Stimulated activated CD4-positive, alpha-beta T cell treated with anti-CD3 and anti-CD28 coated beads, TNF-alpha, amount 100 ng/mL, for 24 hours (primary cell): ENCODE measurements at places on chromosomes 2 and 18.

DNA sequence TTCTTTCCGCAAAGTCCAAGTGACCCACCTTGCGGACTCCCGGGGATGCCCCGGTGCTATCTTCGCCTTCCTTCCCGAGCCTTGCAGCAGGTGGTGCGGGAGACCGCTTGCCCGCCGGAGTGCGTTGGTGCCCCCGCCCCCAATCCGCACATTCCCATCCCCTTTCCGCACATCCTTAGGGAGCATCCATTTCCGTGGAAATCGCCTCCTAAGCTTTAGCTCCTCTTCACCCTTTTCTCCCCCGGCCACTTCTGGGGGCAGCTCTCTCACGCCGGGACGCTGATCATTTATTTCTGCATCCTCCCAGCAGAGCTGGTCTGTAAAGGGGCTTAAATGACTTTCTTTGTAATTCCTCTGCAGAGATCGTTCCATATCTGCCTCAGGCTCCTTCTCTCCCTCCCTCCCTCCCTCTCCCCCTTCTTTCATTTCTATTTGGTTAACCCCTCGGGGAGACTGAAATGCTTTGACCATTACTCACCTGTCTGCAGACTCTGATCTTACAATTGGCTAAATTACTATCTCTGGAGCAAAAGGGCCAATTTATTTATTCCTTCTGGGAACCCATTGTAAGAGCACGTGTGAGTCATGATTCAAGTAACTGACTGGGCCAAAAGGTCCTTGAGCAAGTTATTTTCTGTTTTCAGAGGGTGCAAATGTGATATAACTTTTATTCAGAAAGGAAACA, 1.3 kb upstream of the LYPD1 start:
- DNase-seq: no peak

- DNase-seq: no peak
Measured at GRCh38 chr18:78768221-78768620, 211.4 kb upstream of the SALL3 start.

GRCh38 chr2:239793086-239793485, 232.1 kb downstream of the NDUFA10 start:
- no peak for DNase-seq

DNA sequence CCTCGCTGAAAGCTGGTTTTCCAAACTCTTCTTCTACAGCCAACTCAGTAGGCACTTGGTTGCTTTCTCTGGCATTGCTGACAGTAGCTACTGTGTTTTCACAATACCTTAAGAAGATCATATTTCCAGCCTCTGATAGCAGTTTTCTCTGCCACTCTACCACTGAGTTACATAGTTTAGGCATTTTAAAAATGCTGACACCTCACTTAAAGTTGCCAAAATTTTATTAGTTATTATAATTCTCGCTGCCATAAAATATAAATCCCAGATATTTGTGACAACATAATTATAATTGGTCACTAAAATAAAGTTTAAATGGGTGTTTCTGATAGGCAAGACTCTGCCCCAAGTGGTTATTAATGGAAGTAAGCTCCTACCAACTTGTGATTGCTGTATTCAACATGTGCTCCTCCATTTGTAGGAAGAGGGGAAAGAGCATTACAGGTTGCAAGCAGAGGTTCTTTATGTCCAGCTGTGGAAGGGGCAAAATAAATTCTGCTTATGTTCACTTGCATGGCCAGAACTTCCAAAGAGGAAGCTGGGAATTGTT, 1202.8 kb downstream of the CNTNAP5 start:
- no peak for DNase-seq

DNA sequence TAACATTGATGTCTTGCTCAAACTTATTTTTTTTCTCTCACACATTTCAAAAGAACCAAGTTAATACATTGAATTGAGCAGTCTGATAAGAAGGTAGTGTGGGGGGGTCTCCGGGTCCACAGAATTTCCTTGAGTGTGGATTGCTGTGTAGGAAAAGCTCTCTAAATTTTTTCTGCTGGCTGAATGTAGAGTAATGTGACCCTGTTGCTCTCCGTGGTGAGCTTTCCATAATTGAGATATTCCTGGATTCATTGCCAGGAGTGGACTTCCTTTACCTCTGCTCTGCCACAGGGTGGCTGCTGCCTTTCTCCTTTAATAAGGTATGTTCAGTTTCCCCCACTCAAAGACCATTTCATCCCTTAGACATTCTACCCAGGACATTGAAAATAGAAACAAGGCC, 50.9 kb downstream of the PKP4 start:
- no peak for DNase-seq

- no peak for DNase-seq
Measured at GRCh38 chr18:55317864-55318263, 270.1 kb downstream of the TCF4 start.

- DNase-seq: no peak
Measured at GRCh38 chr18:46372670-46373069, 268.5 kb downstream of the HAUS1 start.

DNA sequence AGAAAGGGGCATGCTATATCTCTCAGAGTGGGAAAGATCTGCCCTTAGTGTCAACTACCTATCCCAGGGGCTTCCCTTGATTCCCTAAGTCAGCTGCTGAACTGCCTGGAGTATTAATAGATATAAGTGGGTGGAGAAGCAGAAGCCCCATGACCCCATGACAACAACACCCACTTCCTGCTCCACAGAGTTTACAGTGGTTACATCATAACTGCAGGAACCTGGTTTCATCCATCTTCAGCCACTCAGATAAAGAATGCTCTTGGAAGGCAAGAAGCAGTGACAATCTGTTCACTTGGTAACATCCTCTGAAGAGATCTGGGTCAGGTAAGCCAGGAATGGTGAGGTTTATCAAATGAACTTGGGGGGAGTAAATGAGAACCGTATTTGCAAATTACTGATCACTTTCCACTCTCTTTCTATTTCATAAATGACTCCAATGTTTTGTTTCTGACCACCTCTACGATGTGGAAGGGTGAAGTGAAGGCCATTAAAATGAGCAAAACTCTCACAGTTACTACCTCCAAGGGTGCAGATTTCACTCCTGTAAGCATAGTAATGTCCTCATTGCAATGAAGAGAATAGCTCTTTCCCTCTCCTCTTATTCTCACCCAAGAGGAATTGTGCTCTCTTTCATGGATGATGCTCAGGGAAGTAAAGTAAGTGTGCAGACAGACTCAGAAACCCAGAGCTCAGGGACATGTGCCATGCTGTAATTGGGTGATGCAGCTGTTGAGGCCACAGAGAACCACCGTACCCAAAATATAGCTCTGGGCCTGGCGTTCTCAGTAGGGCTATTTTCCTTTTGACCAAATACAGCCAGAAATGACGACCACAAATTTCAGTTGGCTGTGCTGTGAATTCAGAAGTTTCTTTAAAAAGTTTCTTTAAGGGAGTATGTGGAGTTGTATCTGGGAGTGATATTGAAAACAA, 192.8 kb upstream of the APCDD1 start:
- DNase-seq: no peak

- no peak for DNase-seq
Measured at GRCh38 chr2:186575302-186575701, 14.6 kb upstream of the ITGAV start.

DNA sequence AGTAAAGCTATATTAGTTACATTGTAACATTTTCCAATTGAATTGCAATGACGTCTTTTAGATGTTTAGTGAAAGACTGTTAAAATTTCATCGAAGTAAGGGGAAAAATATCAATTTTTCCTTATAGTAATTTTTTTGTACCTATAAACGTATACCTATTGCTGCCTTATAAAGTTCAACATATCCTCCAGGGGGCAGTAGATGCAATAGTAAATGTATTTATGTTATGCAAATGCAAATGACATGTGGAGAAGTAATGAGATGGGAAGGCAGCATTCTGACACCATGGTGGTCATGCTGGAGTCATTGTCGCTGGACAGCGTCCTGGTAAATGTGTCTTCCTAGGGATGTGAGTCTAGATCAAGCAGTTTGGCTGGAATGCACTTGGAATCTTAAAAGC, 38.7 kb downstream of the MSTN start:
- no peak for DNase-seq

DNA sequence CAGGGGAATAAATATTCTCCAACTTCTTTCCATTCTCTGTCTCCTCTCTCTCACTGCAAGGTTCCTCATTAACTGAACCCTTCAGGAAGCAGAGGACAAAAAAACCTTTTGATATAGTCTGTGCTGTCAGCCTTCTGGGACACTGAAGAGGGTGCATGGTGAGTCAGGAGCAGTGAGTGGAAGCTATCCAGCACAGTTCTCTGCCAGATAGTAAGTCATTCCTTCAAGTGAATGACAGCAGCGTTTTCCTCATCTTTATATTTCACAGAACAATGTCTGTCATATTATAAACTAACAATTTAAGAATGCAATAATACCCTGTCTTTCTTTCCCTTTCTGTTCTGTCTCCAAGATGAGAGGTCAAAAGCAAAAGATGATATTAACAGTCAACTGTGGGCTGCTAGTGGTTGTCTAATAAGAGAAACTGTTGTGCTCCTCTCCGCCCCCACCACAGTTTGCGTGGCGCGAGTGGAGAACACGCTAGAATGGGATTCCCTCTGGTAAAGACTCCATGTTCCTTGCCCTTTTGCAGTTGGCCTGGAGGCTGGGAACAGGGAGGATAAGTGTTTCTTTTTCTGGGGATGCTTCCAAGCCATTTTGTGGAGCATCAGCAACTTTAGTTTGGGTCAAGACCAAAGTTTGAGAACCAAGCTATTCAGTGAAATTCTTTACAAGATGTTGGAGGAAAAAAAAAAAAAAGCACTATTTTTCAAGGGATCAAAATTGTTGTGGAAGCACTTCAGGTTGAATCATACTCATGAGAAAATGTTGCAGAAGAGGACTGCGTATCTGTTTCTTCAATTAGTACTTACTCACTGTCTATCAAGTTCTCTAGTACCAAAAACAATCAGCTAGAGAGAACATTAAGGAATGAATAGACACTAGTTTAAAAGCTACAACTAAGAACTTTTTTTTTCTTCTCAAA, 430.2 kb downstream of the SETBP1 start:
- no peak for DNase-seq

DNA sequence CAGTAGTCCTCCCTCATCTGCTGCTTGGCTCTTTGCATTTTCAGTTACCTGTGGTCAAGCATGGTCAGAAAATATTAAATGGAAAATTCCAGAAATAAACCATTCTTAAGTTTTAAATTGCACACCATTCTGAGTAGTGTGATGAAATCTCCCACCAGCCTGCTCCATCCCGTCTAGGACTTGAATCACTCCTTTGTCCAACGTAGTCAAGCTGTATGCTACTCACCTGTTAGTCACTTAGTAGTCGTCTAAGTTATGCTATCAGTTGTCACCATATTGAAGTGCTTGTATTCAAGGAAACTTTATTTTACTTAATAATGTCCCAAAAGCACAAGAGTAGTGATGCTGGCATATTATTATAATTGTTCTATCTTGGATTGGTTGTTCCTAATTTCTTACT, 172.5 kb downstream of the FIGN start:
- DNase-seq: no peak

GRCh38 chr2:239472235-239472775, 71.5 kb upstream of the HDAC4 start:
- DNase-seq: no peak

DNA sequence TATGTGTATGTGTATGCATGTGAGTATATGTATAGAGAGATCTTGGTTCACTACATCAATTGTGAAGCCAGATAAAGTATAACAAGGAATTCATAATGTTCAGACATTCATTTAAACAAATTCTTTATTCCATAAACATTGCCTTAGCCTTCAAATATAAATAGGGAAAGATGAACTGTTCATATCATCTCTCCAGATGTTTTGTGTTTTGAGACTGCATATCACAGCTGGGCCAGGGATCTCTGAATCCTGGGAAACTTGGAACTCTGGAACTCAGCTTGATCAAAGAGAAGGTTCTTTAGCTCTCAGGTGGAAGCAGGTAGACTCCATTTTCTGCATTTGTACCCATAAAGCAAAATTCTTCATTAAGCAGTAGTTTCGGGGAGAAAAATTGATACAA, 272.6 kb upstream of the ETAA1 start:
- DNase-seq: no peak

DNA sequence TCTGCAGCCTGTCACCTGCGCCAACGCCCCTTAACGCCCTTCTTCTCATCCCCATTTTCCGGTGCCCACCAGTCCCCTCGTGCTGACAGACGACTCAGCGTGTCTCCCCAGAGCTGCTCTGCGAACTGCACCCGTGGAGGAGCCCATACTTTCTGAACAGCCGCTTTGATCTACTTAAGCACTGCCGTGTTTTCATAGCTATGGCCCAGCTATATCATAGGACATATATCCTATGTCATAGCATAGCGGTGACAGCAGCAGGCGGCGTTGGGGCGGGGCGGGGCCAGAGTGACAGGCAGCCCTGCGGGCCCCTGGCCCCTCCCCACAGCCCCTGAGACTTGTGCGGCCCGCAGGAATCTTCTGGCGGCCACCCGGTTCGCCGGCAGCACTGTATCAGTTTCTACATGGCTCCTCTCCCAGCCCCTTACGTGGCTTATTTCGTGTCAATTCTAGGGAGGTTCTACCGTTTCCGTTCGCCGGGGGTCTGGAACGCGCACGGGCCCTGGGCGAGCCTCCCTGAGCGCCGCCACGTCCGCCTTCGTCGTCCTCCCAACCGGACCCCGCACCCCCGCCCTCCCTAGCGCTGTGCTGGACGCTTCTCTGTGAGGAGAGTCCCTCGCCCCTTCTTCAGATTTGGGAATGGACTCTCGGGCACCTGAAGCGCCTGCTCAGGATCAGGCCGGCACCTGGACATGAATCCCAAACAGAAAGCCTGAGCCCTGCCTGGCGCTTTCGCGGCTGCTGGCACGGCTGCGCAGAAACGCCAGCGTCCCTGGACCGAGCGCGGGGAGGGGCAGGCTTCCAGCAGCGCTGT, 35.4 kb downstream of the PTPN18 start:
- DNase-seq: peak; percentile 81

- DNase-seq: no peak
Measured at GRCh38 chr2:238897122-238897880, 49.4 kb downstream of the TWIST2 start.

DNA sequence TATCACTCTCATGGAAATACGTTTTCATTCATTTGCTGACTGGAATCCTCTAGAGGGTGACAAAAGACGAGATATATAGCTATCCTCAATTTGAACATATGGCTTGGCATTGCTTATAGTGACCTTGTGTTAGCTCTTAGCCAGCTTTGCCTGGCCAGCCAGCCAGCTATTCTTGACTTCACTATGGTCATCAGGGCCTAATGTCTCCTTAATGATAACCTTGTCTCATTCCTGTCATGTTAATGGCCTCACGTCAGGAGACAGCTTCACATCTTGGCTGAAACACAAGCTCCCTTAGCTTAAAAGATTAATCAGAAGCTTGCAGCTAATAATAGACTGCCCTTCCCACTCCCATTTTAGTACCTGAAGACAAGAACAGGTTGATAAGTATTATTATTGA, 1517.5 kb upstream of the PIK3C3 start:
- DNase-seq: no peak

- DNase-seq: no peak
Measured at GRCh38 chr18:76678248-76678647, 144.1 kb upstream of the ZNF236 start.

- DNase-seq: no peak
Measured at GRCh38 chr2:157771234-157771633, 104.9 kb downstream of the ACVR1 start.

DNA sequence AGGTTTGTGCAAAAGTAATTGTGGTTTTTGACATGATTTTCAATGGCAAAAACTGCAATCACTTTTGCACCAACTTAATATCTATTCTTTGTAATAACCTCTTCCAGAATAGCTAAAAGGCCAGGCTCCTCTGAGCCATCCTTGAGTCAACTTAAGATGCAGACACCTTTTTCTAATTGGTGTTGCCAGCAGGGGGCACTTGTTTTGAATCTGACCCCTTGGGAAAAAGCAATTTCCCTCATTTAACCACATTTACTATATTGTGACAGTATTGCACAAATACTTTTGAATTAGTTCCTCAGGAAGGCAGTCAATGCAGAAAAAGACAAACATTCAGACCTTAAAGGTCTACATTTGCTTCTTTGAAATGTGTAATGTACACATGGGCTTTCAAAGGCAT, 78.6 kb upstream of the GALNT5 start:
- DNase-seq: no peak
